ENCODE measurements at places on chromosomes 12 and 14.
A peak's percentile ranks its signal among the peaks of the same experiment; 100 is the strongest.

DNA sequence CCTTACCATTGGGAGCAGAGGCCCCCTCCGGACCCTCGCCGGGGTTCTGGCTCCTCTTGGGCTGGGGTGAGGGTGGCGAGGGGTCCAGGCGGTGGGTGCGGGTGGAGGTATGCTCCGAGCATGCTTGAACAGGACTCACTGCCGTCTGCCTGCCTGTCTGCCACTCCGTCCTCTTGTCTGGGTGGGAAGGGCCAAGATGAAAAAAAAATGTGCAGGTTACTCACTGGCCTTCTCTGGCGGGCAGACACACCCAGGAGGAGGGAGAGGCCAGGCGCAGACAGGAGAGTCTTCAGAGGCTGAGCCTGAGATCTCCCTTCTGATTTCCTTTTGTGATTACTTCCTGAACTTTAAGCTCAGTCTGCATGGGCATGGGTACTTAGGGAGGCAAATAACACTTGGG, 76.1 kb downstream of the STON2 start:
- DNase-seq = no peak

DNA sequence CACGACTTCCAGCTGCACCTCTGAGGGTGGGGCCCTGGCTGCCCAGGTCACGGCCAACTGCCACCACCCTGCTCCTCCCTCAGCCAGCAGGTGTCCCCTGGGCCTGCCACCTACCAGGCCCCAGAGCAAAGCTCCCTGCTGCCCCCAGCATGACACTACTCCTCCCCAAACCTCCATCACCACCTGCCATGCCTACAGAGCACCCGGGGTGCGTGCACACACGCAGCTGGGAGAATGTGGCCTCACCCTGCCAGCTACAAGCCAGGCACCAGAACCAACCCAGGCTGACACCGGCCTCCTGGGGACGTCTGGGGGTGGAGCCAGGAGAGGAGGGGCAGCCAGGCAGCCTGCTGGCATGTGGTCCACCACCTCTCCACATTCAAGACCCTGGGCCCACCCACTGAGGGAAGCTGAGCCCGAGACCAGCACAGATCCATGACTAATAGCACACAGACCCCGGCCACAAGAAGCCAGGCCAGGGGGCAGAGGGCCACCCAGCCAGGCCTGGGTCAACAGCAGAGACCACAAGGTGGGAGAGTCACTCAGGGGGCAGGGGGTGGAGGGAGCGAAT, 3.4 kb downstream of the JAG2 start:
- DNase-seq = no peak

- DNase-seq = no peak
Measured at GRCh38 chr14:77721437-77721836, 13.5 kb downstream of the SLIRP start.

GRCh38 chr12:25365340-25365730, 114.6 kb upstream of the KRAS start:
- DNase-seq = no peak

GRCh38 chr12:5923751-5924150, 21.3 kb downstream of the ANO2 start:
- DNase-seq = no peak

- DNase-seq = no peak
Measured at GRCh38 chr14:91303924-91304229, 59.4 kb upstream of the GPR68 start.

DNA sequence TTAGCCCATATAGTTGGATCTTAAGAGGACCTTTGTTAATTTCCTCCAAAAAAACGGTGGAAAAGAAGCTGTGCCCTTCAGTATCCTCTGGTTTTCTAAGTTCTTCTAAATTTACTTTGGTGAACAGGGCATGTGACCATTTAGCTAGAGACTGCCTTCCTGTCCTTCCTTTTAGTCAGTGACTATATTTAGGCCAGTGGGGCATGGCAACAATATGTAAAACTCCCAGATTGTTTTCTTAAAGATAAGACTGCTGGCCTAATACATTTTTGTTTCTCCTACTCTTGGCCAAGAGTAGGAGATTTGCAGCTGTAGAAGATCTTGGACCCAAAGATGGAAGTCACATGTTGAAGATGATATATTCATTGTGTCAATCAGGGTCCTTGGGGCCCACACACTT, 325.1 kb upstream of the DCN start:
- no peak for DNase-seq

DNA sequence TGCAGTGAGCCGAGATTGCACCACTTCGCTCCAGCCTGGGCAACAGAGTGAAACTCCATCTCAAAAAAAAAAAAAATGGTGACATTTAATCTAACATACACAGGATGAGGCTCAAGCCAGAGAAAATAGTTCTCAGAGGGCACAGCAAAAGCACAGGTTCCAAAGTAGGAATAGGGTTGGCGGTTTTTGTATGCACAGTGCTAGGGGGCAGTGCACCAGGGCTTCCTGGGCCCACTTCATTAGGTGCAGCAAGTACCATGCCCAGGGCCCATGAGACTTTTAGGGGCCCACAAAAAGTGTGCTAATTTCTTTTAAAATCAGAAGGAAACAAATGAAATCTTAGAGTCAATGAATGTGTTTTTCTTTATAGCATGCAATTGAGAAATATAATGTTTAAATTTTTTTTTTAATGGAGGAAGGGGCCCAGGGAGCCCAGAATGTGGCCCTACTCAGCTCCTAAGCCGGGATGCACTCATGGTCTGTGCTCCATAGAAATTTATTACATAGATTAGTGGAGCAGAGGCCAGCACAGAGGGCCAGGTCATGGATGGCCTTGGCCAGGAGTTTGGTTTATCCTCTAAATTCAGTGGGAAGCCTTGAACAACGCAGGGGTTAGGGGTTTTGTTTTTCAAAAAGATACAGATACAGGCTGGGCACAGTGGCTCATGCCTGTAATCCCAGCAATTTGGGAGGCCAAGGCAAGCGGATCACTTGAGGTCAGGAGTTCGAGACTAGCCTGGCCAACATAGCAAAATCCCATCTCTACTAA, 2.3 kb downstream of the AK7 start:
- no peak for DNase-seq

DNA sequence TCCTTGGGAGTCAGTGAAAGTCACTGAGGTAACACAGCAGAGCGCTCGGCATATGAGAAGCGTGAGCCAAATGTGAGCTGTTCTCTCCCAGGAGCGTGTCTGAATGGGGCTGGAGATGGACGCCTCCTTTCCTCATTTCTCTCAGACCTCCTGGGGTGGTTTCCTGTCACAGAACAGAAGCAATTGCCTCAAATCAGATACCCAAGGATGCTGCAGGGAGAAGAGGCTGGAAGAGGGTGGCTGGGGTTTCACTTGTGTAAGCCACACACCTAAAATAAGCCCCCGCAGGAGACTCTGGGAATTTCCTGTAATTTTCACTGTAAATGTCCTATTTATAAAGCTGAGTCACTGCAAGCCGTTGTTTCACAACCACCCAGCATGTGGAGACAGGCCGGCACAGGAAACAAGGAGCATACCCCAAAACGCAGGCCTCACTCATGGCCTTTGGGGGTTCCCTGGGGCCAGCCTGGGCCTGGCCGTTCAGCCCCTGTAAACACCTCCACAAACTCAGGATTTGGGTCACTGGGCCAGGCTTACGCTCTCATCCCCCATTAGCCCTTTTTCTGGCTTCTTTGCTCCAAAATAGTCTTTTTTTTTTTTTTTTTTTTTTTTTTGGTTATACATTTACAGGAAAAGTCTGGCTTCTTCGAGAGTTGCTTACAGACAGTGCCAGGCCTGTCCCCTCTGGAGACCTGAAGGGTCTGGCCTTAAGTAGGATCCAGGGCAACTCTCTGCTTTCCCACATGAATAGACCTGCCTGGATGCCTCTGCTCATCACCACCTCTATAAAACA, 55.3 kb downstream of the VCPKMT start:
- DNase-seq = peak; percentile 85

- DNase-seq = no peak
Measured at GRCh38 chr12:1593174-1594005, 991 bp downstream of the FBXL14 start.

DNA sequence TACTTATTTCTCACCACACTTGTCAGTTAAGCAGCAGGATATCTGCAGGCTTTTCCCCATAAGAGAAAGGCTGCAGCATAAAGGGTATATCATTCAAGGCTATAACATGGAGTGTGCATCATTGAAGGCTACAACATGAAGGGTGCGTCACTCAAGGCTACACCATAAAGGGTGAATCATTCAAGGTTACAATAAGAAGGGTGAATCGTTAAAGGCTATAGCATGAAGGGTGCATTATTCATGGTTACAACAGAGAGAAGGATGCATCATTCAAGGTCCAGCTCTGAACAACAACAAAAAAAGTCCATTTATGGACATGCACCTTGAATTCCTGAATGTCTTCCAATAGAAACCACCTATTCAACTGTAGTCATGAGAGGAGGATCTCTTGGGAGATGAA, 32.8 kb upstream of the LUM start:
- DNase-seq = no peak

GRCh38 chr14:36655963-36656686, 5.5 kb upstream of the PAX9 start:
- no peak for DNase-seq

GRCh38 chr14:87430214-87430613, 562.8 kb downstream of the GALC start:
- no peak for DNase-seq

GRCh38 chr12:80189241-80189640, 89.9 kb downstream of the OTOGL start:
- DNase-seq = peak; percentile 75

GRCh38 chr12:107560165-107560898, 125.3 kb upstream of the PWP1 start:
- DNase-seq = no peak

DNA sequence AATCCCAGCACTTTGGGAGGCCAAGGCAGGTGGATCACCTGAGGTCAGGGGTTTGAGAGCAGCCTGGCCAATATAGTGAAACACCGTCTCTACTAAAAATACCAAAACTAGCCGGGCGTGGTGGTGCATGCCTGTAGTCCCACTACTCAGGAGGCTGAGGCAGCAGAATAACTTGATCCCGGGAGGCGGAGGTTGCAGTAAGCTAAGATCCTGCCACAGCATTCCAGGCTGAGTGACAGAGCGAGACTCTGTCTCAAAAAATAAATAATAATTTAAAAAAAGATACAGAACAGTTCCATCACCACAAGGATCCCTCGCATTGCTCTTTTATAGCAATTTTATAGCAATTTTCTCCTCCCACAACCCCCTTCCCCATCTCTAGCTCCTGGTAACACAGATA, 4.7 kb upstream of the PDE1B start:
- DNase-seq = no peak

DNA sequence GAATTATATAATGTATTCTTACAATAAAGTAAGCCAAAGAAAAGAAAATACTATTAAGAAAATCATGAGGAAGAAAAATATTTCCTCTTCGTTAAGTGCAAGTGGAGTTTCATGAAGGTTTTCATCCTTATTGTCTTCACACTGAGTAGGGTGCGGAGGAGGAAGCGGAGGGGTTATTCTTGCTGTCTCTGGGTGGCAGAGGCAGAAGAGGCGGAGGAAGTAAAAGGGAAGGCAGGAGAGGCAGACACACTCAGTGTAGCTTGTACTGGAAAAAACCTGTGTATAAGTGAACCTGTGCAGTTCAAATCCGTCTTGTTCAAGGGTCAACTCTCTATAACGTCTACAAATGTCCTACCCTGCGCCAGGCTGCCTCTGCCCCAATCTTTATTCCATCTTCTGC, 22.0 kb upstream of the BCL2L14 start:
- no peak for DNase-seq

- DNase-seq = no peak
Measured at GRCh38 chr14:104436741-104437701, 142.5 kb upstream of the C14orf180 start.

DNA sequence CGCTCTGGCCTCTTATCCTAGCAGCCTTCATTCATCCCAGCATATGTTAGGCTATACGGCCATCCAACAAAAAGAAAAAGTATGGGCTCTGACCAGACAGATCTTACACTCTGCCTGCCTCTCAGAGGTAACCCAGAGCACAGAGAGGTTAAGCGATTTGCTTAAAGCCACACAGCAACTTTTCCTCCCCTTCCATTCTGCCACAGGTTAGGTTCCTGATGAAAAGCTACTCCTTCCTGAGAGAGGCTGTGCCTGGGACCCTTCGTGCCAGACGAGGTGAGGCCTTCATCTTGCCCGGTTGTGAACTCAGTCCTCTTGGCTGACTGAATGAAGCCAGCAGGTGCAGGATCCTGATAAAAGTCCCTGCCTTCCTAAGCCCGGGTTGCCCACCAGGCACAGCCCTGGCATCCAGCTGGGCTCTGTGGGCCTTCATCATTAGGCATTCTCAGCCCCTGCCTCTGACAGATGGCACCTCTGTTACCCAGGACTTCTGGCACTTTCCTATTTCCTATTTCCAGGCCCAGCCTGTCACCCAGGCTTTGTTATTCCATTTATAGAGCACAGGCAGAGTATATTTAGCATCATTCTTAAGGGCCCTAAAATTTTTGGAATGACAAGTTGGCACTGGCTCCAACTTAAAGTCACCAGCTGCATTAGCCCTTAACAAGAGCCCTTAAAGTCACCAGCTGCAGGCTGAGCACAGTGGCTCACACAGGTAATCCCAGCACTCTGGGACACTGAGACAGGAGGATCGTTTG, 12.8 kb downstream of the SOAT2 start:
- DNase-seq = no peak

DNA sequence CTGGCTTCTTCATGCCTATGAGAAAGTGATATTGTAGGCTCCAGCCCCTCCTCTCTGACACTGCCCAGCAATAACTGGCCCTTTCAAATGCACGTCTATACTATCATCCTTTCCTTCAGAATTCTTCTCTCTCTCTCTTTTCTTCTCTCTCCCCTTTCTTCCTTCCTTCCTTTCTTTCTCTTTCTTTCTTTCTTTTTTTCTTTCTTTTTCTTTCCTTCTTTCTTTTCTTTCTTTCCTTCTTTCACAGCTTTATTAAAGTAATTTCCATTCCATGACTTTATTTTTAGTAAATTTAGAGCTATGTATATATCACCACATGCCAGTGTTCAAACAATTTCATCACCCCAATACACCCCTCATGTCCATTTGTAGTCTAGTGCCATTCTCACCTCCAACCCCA, 302.1 kb downstream of the RPAP3 start:
- DNase-seq = no peak

GRCh38 chr14:51676549-51676948, 24.8 kb downstream of the FRMD6 start:
- no peak for DNase-seq

DNA sequence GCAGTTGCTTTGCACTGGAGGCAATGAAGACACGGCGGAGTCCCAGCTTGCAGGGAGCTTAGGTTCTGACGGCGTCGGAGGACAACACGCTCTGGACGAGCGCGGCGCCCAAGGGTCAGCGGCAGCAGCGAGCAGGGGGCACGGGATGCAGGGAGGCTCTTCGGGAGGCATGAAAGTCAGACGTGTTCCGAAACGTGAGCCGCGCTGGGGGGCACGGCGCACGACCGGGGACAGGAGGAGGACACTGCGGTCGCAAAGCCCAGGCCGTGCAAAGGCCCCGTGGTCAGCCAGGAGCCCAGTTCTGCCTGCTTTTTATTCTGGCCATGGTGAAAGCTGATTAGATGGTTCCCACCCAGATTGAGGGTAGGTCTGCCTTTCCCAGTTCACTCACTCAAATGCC, 294.6 kb downstream of the SNAPC1 start:
- no peak for DNase-seq

- DNase-seq = no peak
Measured at GRCh38 chr14:92516966-92517506, 3.5 kb downstream of the RIN3 start.

GRCh38 chr12:10211940-10212738, 538 bp upstream of the GABARAPL1 start:
- peak; percentile 98 for DNase-seq

All from AG09309 (cell line).